Fibroblast of villous mesenchyme (primary cell): ENCODE measurements at places on chromosomes 1 and 21.
A peak's percentile ranks its signal among the peaks of the same experiment; 100 is the strongest.

DNA sequence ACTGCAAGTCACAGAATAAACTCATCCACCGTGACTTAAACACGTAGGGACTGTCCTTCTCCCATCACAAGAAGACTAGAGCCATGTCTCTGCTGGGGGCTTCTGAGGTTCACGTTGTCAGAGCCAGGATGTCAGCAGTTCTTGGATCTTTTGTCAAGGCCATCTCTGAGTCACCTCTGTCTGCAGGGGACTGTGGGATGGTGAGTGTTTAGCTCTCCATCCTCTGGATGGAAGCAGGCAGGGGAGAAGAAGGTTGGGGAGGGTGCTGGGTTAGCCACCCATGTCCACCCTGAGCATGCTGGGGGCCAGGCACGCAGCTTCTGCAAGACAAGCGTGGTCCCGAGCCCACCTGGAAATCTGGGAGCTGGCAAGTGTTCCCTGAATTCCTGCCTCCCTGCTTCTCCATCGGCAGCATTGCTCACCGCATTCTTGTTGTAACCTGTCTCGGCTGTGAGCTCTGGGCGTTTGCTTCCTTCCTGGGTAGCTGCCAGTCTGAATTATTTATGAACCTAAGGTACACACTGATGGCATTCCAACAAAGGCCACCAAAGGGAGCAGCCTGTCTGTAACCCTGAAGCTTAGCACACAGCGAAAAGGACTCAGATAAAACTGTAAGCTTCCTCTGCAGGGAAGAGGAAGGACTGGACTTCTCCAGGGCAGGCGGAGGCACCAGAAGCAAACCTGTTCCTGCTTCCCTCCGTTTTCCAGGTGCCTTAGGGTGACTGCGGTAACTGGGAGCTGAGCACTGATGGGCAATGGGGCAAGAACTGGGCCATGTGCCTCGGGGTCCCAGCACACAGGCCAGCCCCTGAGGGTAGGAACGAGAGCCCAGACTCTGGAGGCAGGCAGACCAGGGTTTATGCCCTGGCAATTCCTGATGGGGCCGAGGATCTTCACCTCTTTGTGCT, 88.6 kb downstream of the RIPK4 start:
- DNase-seq, result no peak

DNA sequence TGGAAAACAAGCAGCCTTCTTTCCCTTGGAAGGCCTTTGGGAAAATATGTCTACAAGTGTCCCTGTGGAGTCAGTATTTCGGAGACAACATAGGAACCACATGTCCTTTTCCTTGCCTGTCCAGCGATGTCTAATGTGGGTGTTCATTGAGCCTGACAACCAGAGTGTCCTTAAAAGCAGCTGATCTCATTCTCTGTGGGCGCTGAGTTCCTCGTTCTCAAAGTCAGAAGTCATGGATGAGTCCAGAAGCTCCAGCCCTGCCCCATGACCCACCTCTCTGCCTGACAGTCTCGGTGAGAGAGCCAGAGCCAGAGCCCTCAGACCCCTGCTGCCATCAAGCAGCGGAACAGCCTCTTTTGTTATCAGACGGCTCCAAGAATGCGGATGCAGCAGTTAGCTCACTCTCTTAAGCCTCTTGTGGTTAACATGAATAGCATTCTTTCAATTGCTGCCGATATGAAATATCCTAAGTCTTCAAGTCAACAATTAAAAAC, 329.2 kb downstream of the TGFB2 start:
- peak; percentile 73 for DNase-seq

DNA sequence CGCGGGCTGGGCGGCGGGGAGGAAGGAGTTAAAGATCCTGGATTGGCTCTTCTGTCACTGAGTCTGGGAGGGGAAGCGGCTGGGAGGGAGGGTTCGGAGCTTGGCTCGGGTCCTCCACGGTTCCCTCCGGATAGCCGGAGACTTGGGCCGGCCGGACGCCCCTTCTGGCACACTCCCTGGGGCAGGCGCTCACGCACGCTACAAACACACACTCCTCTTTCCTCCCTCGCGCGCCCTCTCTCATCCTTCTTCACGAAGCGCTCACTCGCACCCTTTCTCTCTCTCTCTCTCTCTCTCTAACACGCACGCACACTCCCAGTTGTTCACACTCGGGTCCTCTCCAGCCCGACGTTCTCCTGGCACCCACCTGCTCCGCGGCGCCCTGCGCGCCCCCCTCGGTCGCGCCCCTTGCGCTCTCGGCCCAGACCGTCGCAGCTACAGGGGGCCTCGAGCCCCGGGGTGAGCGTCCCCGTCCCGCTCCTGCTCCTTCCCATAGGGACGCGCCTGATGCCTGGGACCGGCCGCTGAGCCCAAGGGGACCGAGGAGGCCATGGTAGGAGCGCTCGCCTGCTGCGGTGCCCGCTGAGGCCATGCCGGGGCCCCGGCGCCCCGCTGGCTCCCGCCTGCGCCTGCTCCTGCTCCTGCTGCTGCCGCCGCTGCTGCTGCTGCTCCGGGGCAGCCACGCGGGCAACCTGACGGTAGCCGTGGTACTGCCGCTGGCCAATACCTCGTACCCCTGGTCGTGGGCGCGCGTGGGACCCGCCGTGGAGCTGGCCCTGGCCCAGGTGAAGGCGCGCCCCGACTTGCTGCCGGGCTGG, at the start of gene NPR1:
Gene NPR1, plus strand, starts transcription at position 170 of the 818 bp plus-strand sequence. Its CDS starts 421 bp downstream, at position 591.
- DNase-seq, result no peak

- no peak for DNase-seq
These were observed 389.2 kb downstream of the DSCAM start for GRCh38 chr21:40457741-40458140.

GRCh38 chr1:153883223-153883622, 39.5 kb downstream of the GATAD2B start:
- DNase-seq, result no peak
